ENCODE measurements at places on chromosomes 4 and X.

DNA sequence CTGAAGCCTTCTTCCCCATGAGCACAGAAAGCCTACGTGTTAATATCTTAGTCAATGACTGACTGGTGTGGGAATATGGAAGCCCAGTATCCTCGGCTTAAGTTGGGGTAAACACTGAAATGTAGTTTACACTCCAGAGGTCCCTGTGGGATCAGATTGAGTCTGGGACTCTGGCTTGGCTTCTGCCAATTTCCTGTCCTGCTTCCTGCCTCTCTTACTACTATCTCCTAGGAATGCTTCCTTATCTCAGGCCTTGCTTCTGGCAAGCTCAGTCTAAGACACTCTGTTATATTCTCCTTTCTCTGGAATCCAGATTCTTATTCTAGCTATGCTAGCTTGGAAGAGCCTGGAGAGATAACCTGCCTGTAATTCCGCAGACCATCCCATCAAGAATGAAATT lies 174.0 kb upstream of the LDB2 start:
- DNase-seq, result no peak

- DNase-seq, result no peak
Observed at GRCh38 chr4:142500966-142501365, 345.1 kb downstream of the INPP4B start.

DNA sequence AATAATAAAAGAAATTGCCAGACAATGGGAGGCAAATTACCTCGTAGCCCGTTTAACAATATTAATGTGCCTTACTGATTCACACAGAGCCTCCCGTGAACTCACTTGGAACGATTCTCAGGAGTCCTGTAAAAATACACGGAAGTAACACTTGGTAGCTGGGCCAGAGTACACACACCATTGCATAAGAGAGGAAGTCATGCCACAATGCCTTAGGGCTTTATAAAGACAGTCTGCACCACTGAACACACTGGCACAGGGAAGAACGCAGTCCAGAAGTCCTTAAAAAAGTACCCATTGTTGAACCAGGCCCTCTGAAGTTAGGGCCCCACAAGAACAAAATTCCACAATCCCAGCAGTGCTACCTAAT lies 15.1 kb downstream of the SLC2A9 start:
- DNase-seq, result peak; percentile 51

GRCh38 chr4:17884063-17884462 lies 73.3 kb downstream of the NCAPG start:
- peak; percentile 4 for DNase-seq

- peak; percentile 4 for DNase-seq
Observed at GRCh38 chr4:55258152-55258865, 87.7 kb upstream of the SRD5A3 start.

DNA sequence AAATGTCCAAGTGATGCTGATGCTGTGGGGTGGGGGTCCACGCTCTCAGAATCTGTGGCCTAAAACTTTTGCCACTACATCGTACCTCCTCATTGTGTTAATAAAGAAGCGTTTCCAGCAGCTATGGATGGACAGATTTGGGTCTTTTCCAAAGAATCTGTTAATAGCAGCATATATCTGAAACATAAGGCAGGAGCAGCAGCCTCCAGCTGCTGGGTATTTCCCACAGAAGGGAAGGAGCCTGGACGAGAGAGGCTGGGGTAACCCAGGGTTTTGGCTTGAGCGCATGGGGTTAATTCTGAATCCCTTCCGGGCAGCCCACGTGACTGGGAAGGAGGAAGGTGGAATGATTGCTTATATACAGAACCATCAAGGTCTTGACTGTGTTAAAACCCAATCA lies 332.4 kb downstream of the BCOR start:
- no peak for DNase-seq

- peak; percentile 2 for DNase-seq
Observed at GRCh38 chrX:131677655-131678628, 134.1 kb downstream of the OR13H1 start.

GRCh38 chrX:153886915-153887314 lies 942 bp upstream of the L1CAM start:
- no peak for DNase-seq
